ENCODE measurements at places on chromosomes 5 and 9. TPM values are rescaled to one million over a fixed set of nuclear protein-coding genes. Genes with fewer than 3 reads are reported as not detected.

DNA sequence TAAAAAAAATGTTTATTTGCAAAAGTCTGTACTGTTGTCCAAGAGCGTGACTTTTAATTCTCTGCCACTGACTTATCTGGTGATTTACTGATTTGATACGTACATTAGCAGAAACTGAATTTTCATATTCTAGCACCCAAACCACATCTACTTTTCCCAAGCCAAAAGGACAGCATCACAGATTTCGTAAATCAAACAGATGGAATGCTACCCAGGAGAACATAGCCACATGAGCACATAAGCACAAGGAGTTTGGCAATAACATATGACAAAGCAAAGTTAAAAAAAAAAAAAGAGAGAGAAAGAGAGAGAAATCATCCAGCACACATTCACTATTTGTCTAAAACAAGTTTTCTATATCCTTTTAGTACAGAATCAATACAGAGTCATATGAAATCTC lies 83.7 kb downstream of the HINT1 start:
- no peak for DNase-seq

GRCh38 chr5:154276973-154277331 lies 86.4 kb downstream of the GALNT10 start:
- DNase-seq = peak; percentile 4

DNA sequence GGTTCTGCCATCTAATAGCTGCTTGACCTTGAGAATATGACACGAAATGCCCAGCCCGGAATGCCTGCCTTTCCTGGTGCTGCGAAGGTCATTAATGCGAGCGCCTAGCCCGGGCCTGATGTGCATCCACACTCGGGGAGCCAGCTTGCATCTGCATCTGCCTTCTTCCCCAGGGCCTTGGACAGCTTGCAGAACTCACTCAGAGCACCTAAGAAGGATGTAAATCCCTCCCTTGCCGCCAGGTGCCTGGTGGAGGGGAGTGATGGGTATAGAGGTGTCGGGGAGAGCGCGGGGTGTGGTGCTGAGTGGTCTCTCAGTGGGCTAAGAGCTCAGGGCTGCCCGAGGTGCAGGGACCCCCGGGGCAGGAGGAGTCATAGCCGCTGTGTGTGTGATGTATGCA lies 127.2 kb downstream of the MRPL36 start:
- no peak for DNase-seq

- DNase-seq = no peak
Observed at GRCh38 chr9:84393266-84393950, 52.9 kb upstream of the SLC28A3 start.

Gene NME5
- total RNA-seq = 8.3 TPM

DNA sequence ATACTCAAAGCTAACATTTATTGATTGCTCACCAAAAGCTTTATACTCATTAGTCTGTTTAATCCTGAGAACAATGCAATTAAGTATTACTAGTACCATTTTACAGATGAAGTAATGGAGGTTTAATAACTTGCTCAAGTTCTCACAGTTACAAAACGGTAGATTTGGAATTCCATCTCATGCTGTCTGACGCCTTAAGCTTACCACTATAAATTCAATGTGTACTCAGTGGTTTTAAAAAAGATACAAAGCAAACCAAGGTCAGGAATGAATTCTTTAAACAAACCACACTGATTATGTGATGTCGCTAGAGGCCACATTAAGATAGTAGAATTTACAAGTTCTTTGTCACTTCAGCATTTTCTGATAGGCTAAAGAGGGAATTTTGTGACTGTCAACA lies 1.2 kb upstream of the C5orf63 start:
- DNase-seq = no peak

- DNase-seq = no peak
Observed at GRCh38 chr9:117835798-117836197, 131.6 kb downstream of the TLR4 start.

DNA sequence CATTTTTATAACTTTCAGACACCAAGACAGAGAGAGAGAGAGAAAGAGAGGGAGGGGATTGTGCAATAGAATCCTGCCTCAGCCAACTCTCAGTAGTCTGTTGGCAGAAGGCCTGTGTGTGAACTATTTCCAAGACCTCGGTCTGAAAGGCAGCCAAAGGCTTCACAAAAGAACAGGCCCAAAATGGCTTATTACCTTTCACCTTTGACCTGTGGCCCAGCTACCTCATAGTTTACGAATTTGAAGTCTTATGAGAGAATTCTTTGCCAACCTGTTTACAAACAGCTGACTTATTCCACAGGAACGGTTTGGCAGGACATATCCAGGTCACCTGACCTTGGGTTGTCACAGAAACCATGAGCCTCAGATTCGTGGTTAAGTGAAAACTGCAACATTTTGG lies 48.6 kb downstream of the NR2F1-AS1 start:
- no peak for DNase-seq

Gene DBN1
- total RNA-seq = 49.0 TPM

- DNase-seq = no peak
Observed at GRCh38 chr9:130555061-130555460, 24.3 kb upstream of the FUBP3 start.

Gene MAP1B
- 3.1 TPM for total RNA-seq

GRCh38 chr9:131818089-131818488 lies 78.2 kb upstream of the RAPGEF1 start:
- no peak for DNase-seq

DNA sequence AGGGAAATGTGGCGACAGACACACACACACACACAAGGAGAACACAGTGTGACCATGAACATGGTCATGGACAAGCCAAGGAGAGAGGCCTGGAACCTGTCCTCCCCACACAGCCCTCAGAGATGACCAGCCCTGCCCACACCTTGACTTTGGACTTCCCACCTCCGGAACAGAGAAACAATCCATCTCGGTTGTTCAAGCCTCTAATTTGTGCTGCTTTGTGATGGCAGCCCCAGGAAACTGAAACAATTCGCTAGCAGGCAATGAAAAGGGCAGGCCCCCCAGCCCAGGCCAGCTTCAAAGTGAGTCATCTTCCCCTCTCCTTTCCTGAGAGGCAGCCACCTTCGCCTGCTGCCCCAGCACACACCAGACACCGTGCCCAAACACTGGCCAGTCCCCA lies 47.7 kb downstream of the NSUN2 start:
- DNase-seq = no peak

GRCh38 chr9:104934691-104935500 lies 6.9 kb upstream of the ABCA1 start:
- no peak for DNase-seq

DNA sequence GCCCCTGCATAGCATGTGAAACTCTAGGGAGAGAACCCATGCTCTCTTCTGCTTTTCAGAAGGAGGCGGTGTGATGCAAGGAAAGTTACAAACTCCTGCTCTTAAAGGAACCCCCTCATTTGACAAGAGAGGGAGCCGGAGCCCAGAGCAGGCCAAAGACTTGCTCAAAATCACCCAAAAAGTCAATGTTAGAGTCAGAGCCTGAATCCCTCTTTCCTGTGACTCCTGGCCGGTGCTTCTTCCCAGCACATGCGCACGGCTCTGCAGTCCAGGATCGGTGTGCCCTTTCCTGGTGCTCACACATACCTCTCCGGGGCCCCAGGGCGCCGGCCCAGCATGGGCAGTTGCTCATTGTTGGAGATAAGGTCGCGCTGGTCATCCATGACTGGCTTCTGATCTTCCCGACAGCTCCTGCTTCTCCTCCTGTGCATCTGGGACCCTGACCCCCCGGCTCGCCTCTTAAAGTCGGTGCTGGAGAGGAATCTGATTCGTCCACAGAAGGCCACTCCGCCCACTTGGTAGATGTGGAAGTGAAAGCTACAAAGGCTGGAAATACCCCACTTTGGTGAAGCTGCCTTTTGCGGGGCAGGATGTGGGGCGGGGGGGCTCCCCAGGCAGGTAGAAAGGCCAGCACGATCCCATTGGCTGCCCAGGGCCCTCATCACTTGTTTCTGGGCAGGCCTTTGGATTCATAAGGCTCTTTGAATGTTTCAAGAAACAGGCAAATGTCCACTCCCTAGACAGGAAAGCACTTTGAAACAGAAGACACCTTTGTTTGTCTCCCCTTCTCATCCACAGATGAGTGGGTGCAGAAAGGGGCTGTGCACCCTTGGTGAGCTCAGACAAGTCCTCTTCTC lies at the start of gene CD74:
TSS of gene CD74 (minus strand) at position 592 of the 857 bp plus-strand sequence. CDS start at position 431, 161 bp downstream.
- DNase-seq = peak; percentile 76

GRCh38 chr9:18459962-18460584 lies 13.9 kb upstream of the ADAMTSL1 start:
- no peak for DNase-seq

GRCh38 chr5:50559955-50560354 lies 106.5 kb upstream of the PARP8 start:
- no peak for DNase-seq

DNA sequence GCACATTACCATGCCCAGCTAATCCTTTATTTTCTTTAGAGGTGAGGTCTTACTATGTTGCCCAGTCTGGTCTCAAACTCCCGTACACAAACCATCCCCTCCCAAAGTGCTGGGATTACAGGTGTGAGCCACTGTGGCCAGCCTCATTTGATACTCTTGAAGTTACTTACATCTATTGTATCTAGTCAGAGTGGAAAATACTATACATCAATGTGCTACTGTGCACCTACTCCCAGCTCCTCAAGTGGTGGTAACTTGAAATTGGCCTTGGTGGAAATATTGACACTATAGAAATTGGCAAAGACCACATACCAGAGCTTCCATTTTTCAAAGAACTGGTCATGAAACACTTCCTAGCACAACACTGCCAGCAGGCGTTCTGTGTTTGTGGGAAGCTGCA lies 10.3 kb downstream of the GGTA1 start:
- no peak for DNase-seq

GRCh38 chr5:143521846-143522400 lies 118.4 kb upstream of the NR3C1 start:
- DNase-seq = no peak

Gene ARL10
- 0.05 TPM for total RNA-seq

Gene ANKRD18A
- total RNA-seq = not detected
